Dermis microvascular lymphatic vessel endothelial cell (primary cell): ENCODE measurements at places on chromosomes 16 and 17.

- no peak for DNase-seq
Observed at GRCh38 chr16:81746566-81746965, 32.5 kb upstream of the PLCG2 start.

GRCh38 chr17:68301438-68301959, 10.2 kb downstream of the ARSG start:
- DNase-seq: peak; percentile 86

DNA sequence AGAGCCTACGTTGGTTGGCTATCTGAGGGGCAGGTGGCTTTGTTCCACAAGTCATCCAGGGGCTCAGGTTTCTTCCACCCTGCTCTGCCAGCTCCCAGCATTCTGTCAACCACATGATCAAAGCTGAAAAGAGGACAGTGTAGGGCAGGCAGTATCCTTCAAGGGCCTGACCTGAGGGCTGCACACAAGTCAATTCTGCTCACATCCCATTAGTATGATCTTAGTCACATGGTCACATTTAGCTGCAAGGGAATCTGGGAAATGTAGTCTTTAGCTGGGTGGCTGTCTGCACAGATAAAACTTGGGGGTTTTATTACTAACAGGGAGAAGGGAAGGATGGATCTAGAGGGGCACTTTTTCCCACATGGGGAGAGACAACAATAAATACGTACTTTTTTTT, 97.3 kb downstream of the SALL1 start:
- DNase-seq: no peak

DNA sequence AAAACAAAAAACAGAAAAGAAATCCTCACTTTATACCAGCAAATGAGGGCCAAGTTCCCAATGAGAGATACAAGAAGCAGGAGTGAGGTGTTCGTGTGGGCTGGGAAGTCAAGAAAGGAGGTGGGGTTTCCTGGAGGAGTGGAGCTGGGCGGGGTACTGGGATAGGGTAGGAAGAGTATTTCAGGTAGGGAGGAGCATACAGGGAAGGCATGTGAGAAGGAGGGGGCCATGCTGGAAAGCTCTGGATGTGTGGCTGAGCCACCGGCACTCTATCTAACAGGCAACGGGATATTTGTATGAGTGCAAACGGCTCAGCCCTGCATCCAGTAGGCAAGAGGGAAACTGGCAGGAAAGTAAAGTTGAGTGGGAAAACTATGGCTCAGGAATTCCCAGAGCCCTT, 4.2 kb downstream of the OR3A2 start:
- DNase-seq: no peak

DNA sequence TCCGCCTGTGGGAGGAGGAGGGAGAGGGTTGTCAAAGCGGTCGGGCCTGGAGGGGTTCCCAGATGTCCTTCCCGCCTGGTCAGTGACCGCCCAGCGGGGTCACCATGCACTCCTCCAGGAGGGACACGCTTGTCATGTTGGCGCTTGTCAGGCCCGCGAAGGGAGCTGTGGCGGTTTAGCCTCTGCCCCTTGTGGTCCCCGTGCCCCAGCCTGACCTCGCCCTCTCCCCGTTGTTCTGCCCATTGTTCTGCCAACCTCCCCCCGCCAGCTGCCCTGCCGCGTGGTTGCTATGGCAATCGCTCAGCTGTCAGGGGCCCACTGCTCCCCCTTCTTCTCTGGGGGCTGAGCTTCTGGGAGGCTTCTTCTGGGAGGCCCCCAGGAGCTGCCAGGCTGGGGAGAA, 146.4 kb upstream of the CIBAR2 start:
- DNase-seq: no peak

DNA sequence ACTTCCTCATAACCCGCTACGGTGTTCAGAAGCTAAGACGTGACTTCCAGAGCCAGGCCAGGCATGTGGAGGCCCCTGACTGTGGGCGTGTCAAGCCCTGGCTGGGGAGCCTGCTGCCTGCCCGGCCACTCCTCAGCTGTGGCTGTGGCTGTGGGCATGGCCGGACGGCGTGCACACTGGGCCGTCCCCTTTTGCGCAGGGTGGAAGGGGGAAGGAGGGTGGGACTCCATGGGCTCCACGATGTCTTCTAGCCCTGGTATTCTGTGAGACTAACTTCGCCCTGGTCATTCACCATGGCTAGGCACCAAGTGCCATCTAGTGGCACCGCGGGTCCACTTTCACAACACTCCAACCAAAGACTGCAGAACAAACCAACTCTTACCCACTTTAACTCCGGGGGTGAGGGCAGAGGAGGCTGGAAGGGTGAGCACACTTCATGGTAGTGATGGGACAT, 67.9 kb downstream of the N4BP1 start:
- DNase-seq: peak; percentile 43

DNA sequence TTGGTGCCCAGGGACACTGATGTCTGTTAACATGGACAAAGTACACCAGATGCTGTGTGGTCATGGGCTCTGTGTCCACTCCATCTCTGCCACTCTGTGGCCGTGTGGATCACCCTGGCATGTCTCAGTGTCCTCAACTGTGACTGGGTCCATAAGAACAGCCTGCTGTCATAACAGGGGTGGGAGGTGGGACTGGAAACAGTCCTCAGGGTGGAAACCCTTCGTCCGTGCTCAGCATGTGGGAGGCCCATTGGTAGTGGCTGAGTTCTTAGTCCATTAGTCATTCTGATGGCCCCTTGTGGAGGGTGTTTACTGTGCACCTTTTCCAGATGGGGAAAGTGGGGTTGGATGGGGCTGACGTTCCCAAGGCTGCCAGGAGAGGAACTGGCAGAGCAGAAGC, 12.8 kb downstream of the FLYWCH2 start:
- DNase-seq: no peak

DNA sequence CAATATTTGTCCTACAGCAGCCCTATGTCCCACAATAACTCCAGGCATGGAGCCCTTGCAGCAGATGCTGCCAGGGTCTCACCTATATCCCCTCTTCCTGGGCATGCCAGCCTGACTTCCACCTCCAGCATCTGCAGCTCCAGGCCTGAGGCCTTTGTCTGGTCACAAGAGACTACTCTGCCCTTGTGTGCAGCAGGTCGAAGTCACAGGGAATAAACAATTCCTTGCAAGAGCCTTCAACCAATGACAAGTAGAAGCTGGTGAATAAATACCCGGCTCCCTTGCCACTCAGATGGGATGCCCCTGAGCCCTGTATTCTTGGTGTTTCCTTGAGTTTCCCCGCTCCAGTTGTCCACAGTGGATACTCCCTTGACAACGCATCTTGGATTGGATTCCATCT, 23.0 kb downstream of the CES1 start:
- DNase-seq: no peak

GRCh38 chr17:78258323-78259191, 27.1 kb downstream of the TMEM235 start:
- peak; percentile 55 for DNase-seq

GRCh38 chr17:58236394-58236793, 2.0 kb upstream of the LPO start:
- DNase-seq: no peak

DNA sequence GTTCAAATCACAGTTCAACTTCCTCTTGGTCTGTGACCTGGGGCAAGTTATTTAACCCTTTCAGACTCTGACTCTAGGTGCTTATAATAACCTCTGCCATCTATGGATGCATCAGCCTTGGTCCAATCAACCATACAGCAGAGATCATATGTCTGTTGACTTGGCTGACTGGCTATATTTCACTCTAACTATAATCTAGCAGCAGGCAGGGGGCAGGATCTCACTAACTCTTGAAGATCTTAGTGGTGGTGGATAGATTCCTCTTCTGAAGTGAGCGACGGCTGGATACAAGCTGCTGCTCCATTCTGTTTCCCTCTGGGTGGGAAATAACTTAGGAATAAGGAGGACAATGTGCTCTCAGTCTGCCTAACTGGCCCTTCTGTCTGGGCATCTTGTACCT, 146.6 kb downstream of the SKAP1 start:
- DNase-seq: no peak

- DNase-seq: peak; percentile 22
Observed at GRCh38 chr17:82200743-82201497, 11.7 kb downstream of the CCDC57 start.

GRCh38 chr16:31361201-31362110, 6.5 kb downstream of the ITGAX start:
- no peak for DNase-seq

- DNase-seq: no peak
Observed at GRCh38 chr17:48569674-48570324, 8.4 kb downstream of the HOXB4 start.

GRCh38 chr17:27318633-27319032, 24.7 kb downstream of the WSB1 start:
- DNase-seq: no peak

DNA sequence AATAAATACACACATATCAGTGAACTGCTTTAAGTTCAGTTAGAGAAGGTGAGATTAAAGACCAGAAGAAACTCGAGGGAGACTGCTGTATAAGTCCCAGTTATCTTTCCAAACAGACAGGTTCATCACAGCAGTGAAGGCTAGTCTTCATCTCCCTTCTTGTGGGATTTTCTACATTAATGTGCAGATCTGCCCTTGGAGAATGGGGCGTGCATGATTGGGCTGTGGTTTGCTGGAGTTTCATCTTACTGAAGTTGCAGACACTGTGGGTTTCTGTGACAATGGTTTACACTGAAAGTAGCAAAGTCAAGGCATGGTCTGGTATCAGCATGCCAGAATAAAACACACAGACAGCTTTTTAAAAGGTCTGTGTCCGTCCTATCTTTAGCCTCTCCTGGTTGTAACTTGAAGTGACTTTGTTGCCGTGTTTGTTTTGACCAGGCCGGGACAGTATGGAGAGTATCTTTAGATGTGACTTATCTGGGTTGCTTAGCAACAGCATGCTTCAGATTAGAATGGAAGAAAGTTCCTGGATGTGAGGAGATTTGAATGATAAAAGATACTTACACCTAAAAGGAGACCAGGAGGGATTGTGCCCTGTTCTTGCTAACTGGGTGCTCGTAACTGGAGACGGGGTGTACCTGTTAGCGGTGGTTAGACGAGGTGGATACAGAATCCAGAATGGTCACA, 16.1 kb downstream of the NAA60 start:
- no peak for DNase-seq

GRCh38 chr17:28717578-28718332, at the start of gene RAB34:
RAB34 (minus strand) TSS chr17:28717868; CDS start chr17:28717266, 602 bp downstream.
- no peak for DNase-seq

DNA sequence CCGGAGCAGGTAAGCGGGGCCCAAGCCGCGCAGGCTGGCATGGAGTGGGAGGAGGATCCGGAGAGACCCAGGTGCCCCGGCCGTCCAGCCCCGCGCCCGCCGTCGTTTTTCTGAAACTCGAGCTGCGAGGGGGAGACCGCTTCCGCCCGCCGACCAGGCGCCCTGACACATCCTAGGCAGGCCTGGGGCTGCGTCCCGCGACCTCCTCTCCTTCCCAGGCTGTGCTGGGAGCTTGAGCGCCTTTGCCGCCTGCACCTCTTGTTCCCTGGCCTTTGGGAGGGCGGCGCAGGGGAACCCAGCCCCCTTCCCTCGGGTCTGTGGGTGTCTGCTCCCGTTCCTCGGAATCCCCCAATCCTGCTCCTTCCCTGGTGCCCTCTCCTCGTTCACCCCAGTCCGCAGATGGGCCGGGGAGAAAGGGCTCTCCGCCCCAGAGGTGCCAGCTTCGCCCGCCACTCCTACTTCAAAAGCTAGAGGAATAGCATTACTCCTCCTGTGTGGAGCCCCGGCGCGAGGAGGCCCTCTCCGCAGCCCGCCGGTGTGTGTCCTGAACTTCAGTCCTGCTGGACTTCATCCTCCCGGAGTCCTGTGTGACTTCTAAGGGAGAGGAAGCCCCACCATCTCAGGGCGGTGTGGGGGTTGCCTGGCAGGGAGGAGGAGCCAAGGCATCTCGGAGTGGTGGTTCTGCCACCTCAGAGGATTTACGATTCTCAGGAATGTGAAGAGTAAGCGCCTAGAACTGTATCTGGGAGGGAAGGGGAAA, 1.0 kb downstream of the NHERF1 start:
- no peak for DNase-seq

- DNase-seq: no peak
Observed at GRCh38 chr17:65727246-65727645, 165.8 kb upstream of the AXIN2 start.

- no peak for DNase-seq
Observed at GRCh38 chr16:49000594-49000993, 281.0 kb downstream of the CBLN1 start.

DNA sequence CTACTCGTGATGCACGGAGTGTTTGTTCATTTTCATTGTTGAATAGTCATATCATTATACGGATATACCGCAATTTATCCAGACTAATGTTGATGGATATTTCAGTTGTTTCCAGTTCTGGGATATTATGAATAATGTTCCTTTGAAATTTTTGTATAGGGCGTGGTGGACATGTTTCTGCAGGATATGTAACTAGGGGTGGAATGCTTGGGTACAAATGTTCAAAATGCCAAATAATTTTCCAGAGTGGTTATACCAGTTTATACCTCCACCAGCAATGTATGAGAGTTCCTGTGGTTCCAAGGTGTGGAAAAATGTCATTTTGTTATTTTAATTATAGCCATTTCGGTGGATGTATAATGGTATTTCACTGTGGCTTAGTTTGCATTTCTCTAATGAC, 53.6 kb downstream of the NUP88 start:
- no peak for DNase-seq

DNA sequence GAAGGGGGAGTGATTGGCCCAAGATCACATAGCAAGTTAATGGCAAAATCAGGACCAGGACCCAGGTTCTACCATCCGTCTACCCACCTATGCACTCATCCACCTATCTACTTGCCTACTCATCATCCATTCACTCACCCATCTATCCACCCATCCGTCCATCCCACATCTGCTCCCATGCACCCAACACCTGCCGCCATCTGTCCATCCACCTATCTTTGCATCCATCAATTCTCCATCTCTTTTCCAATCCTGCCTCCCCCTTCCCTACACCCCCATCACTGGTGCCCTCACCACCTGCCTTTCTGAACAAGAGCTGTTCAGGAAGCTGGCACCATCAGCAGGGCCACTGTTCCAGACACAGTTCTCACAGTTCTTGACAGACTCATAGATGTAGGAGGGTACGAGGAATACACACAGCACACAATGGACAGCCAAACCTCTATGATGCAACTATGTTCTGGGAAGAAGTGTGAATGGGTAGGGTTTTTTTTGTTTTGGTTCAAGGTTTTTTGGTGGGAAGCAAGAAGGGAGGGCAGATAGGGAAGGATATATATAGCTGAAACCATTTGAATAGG, 4.5 kb downstream of the SAMD14 start:
- DNase-seq: no peak

- no peak for DNase-seq
Observed at GRCh38 chr16:66942981-66943380, 7.7 kb downstream of the CES2 start.
